Trophoblast cell (in vitro differentiated cells and primary cell): ENCODE measurements at places on chromosomes 13 and 19.

DNA sequence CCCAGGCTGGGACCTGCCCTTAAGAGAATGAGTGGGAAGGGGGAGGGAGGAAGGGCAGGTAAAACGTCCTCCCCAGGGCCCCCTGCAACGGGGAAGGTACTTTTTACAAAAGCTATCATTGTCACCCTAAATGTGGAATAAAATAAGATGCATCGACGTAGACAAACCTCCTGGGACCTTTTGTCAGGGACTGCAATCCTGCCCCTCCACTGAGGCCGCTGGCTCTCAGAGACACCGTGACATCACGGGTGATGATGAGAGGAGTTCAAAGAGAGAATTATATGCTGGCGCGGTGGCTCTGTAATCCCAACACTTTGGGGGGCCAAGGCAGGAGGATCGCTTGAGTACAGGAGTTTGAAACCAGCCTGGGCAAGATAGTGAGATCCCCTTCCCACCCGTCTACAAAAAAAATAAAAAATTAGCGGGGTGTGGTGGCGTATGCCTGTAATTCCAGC is 1.8 kb upstream of the MYBPC2 start:
- H3K36me3 ChIP-seq: no peaks in the 10 kb centered on the region
- peaks cover 8% of the 10 kb centered on the region for H3K4me1 ChIP-seq
- no peak overlapping the region for H3K27ac ChIP-seq

- H3K4me3 ChIP-seq: no peak overlapping the region
- H3K27ac ChIP-seq: no peak overlapping the region
- H3K4me1 ChIP-seq: no peaks in the 10 kb centered on the region
- no peak for DNase-seq
These were observed 96.3 kb downstream of the COG6 start for GRCh38 chr13:39751805-39752204.

DNA sequence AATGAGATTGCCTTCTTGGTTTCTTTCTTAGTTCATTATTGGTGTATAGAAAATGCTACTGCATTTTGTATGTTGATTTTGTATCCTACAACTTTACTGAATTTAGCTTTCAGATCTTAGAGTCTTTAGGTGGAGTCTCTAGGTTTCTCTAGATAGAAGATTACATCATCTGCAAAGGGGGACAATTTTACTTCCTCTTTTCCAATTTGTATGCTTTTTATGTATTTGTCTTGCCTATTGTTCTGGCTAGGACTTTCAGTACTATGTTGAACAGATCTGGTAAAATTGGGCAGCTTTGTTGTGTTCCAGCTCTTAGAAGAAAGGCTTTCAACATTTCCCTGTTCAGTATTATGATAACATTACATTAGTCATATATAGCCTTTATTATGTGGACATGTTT is 101.0 kb upstream of the SPRY2 start:
- H3K27ac ChIP-seq: no peak overlapping the region
- no peaks in the 10 kb centered on the region for H3K4me1 ChIP-seq
- no peak for DNase-seq
- H3K27me3 ChIP-seq: no peaks in the 10 kb centered on the region
- H3K4me3 ChIP-seq: no peak overlapping the region

DNA sequence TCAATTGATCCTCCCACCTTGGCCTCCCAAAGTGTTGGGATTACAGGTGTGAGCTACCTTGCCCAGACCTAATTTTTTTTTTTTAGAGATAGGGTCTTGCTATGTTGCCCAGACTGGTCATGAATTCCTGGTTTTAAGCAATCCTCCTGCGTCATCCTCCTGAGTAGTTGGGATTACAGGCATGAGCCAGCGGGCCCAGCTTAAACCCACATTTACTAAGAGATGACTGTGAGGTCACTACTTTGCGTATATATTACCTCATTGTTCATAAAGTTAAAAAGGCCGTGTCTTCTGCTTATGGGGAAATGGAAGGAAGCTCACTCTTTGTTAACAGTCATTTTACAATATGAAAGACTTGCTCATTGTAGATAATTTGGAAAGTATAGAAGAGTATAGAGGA is 39.6 kb upstream of the C1QTNF9 start:
- no peak overlapping the region for H3K4me3 ChIP-seq
- no peaks in the 10 kb centered on the region for H3K36me3 ChIP-seq
- no peak overlapping the region for H3K27ac ChIP-seq
- no peaks in the 10 kb centered on the region for H3K27me3 ChIP-seq

- no peaks in the 10 kb centered on the region for H3K36me3 ChIP-seq
- peak; percentile 38 for DNase-seq
- no peak overlapping the region for H3K4me3 ChIP-seq
- H3K4me1 ChIP-seq: no peaks in the 10 kb centered on the region
- no peaks in the 10 kb centered on the region for H3K27me3 ChIP-seq
- H3K27ac ChIP-seq: no peak overlapping the region
These were observed 64.6 kb downstream of the PDS5B start for GRCh38 chr13:32650705-32651311.

GRCh38 chr13:85544756-85545155 is 254.5 kb downstream of the SLITRK6 start:
- no peaks in the 10 kb centered on the region for H3K27me3 ChIP-seq
- no peak for DNase-seq
- H3K36me3 ChIP-seq: no peaks in the 10 kb centered on the region
- no peak overlapping the region for H3K27ac ChIP-seq

DNA sequence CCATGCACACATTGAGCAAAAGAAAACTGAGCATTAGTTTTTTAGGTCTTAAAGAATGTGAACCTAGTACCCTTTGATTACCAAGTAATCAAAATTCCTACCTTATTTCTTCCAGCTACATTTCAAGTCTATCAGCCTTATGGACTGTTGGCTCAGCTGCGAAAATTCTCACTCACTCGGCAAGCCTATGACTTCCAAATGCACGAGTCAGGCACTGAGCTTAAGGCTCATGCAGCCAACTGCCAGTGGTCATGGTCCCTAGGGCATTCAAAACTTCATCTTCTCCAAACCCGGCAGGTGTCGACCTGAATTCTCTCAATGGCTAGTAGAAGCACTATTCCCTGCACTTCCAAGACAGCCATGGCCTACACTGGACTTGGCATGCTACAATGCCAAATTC is 41.2 kb downstream of the RUBCNL start:
- no peak for DNase-seq
- H3K4me1 ChIP-seq: no peaks in the 10 kb centered on the region
- H3K36me3 ChIP-seq: peaks cover 1% of the 10 kb centered on the region
- H3K4me3 ChIP-seq: no peak overlapping the region

DNA sequence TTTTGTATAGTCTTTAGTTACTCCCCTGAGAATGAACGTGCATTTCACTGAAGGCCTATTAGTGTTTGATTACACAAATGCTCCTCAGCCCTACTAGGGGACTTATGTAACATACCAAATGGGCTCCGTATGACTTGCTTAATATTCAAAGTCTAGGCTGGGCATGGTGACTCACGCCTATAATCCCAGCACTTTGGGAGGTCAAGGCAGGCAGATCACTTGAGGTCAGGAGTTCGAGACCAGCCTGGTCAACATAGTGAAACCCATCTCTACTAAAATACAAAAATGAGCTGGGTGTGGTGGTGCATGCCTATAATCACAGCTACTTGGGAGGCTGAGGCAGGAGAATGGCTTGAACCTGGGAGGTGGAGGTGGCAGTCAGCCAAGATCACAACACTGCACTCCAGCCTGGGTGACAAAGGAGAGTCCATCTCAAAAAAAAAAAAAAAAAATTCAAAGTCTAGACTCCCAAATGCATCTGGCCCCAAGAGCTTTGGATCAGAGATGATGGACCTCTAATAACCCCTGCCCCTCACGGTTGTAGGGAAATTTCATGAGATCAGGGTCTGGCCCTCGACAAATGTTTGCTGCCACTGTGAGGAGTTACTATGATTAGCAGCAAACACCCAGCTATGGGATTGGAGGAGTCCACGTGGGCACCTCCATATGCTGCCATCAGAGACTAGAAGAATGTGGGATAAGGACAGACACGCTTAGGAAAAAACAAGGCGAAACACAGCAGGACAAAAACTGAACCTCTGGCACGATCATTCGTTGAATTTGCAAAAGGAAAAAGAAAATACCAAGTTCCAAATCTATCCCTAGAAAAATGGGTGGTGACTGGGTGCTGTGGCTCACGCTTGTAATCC is 4.6 kb downstream of the FBXO17 start:
- H3K4me3 ChIP-seq: no peak overlapping the region
- no peaks in the 10 kb centered on the region for H3K36me3 ChIP-seq
- no peak for DNase-seq
- no peak overlapping the region for H3K27ac ChIP-seq
- H3K4me1 ChIP-seq: peaks cover 3% of the 10 kb centered on the region
- no peaks in the 10 kb centered on the region for H3K27me3 ChIP-seq

GRCh38 chr19:1747285-1748114 is 5.8 kb upstream of the ONECUT3 start:
- DNase-seq: no peak
- H3K36me3 ChIP-seq: no peaks in the 10 kb centered on the region
- no peak overlapping the region for H3K27ac ChIP-seq

DNA sequence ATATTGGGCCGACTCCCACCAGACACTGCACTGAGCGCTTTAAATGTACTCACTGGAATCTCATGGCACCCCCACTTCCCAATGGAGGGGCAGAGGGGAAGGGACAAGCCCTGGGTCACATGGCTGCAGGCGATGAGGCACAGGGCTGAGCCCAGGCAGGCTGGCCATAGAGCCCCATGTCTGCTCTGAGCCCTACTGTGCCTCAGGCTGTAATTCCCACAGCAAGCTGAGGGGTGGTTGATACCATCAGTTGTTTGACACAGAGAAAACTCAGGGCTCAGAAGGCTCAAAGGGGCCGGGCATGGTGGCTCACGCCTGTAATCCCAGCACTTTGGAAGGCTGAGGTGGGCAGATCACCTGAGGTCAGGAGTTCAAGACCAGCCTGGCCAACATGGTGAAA is 25.1 kb downstream of the RFX1 start:
- H3K27ac ChIP-seq: no peak overlapping the region
- H3K27me3 ChIP-seq: no peaks in the 10 kb centered on the region
- H3K4me3 ChIP-seq: no peak overlapping the region

DNA sequence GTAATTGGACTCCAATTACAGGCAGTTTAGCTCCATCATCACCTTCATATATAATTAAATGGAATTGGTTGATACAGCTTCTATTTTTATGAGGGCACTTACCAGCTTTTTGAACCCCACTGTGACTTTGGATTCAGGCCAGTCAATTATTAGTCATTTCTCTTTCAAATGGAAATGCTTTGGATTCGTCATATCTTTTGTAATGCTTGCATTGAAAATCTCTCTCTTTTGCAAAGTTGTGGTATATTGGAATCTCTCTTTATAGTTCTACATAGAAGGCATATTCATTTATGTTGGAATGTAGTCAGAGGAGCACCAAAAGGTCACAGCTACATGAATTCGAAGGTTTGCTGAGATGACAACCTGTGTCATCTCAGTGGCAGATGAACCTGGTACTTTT is 1074.3 kb upstream of the SLC10A2 start:
- H3K27me3 ChIP-seq: no peaks in the 10 kb centered on the region
- no peak overlapping the region for H3K4me3 ChIP-seq
- no peak for DNase-seq
- H3K36me3 ChIP-seq: no peaks in the 10 kb centered on the region

DNA sequence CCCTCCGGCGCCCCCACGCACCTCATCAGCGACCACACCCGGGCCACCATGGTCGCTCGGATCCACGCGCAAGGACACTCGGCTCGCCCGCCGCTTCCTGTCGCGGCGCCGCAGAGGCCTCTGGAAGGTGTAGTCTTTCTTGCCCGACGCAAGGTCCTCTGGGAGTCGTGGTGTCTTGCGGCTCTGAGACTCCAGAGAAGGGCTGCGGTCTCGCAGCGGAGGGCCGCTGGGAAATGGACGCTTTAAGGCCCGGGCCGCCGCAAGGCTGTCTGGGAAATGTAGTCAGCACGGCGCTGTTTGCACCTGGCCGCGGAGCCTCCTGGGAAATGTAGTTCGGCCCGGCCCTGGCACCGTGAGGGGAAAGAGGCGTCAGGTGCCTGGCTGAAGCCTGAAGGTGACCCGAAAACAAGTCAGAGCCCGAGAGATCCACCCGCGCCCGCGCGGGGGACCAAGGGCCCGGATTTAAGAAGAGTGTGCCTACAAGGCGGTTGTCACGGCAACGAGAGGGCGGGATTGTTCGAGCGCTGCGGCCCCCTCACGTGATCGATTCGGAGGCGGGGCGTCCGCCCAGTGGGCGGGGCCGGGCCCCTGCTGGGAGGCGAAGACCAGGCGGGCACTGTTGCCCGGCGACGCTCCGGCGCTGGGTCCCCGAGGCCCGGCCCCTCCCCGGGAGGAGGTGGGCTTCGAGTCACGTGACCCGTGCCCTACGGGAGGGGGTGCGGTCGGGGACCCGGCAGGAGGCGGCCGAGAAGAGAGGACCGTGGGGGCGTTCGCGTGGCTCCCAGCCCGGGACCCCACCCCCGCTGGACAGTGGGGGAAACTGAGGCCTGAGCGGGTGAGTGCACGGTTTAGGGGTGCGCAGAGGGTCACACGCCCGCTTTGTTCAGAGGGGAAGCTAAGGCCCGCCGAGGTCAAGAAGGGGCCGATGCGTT is at the start of the genes HSD11B1L and MICOS13:
Gene HSD11B1L, plus strand, starts transcription at position 591 of the 932 bp plus-strand sequence. CDS start 3,806 bp downstream, outside the sequence.
Gene MICOS13, minus strand, starts transcription at position 80 of the 932 bp plus-strand sequence. Its CDS starts 30 bp downstream, at position 50.
- H3K27ac ChIP-seq: peak within 1 kb of the TSS; percentile 59
- DNase-seq: peak; percentile 99
- H3K36me3 ChIP-seq: peaks cover 6% of the 10 kb centered on the region
- H3K4me1 ChIP-seq: peaks cover 13% of the 10 kb centered on the region

DNA sequence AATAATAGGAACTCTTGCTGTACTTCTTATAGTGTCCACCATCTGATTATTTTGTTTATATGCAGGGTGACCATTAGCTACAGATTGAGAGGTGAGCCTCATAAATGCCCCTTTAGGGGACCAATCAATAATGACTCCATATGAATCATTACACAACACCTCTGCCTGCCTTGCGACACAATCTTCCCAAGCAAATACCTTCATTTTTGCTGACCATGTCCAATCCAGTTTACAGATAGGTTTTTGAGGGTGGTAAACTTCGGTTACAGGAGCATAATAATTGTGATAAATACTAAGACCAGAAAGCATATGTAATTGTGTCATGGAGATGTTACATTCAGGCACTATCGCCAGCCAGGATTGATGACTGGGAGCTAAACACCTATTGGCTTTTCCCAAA is 23.6 kb upstream of the IL17D start:
- H3K4me1 ChIP-seq: peaks cover 2% of the 10 kb centered on the region
- DNase-seq: peak; percentile 58

GRCh38 chr13:72314210-72314609 is 413.2 kb downstream of the MZT1 start:
- H3K36me3 ChIP-seq: no peaks in the 10 kb centered on the region
- no peaks in the 10 kb centered on the region for H3K27me3 ChIP-seq
- H3K4me1 ChIP-seq: no peaks in the 10 kb centered on the region
- no peak overlapping the region for H3K27ac ChIP-seq

DNA sequence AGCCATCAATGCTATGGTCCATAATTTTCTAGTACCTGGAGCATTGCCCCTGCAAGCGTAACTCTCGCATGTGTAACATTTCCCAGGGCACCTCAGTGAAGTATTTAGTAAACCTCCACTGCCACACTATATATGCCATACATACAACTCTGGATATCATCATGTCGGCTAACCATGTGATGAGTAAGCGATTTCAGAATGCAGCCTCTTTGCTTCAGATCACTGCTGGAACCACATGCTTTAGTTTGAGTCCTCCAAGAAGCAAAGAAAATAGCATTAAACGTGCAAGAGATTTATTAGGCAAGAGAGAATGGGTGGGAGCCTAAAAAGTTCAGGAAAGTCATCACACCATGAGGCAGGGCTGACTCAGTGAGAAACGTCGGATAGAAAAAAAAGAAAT is 635.6 kb upstream of the SLITRK5 start:
- no peak overlapping the region for H3K4me3 ChIP-seq
- no peak for DNase-seq
- no peaks in the 10 kb centered on the region for H3K36me3 ChIP-seq

- no peak overlapping the region for H3K27ac ChIP-seq
- H3K4me3 ChIP-seq: no peak overlapping the region
- no peaks in the 10 kb centered on the region for H3K36me3 ChIP-seq
- H3K27me3 ChIP-seq: no peaks in the 10 kb centered on the region
These were observed 323.0 kb downstream of the EFNB2 start for GRCh38 chr13:106212386-106213010.
